A673 (cell line): ENCODE measurements at places on chromosomes 7 and 10. TPM values are rescaled to one million over a fixed set of nuclear protein-coding genes. Genes with fewer than 3 reads are reported as not detected.

GRCh38 chr7:131498237-131498885 is 58.1 kb downstream of the PODXL start:
- H3K36me3 ChIP-seq, result peaks cover 12% of the 10 kb centered on the region
- no peak for DNase-seq
- no peaks in the 10 kb centered on the region for H3K27me3 ChIP-seq
- peaks cover 15% of the 10 kb centered on the region for H3K4me1 ChIP-seq
- no peak overlapping the region for H3K4me3 ChIP-seq

DNA sequence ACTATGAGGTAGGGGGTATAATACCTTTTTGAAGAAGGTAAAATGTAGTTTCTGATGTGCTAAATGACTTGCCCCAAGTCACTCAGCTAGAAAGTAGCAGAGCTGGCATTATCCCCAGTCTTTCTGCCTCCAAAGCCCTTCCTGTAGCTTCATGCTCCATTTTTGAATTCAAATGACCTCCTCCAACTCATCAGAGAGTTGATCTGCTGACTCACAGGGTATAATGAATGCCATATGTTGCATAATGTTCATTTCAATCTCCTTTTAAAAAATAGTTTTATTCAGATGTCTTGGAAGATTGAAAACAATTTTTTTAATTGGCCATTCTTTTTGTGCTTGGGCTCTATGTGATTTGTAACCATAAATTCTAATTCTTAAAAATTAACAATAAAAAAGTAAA is 272.8 kb upstream of the IMMP2L start:
- peaks cover 5% of the 10 kb centered on the region for H3K36me3 ChIP-seq
- no peaks in the 10 kb centered on the region for H3K27me3 ChIP-seq
- H3K4me1 ChIP-seq, result peaks cover 37% of the 10 kb centered on the region

DNA sequence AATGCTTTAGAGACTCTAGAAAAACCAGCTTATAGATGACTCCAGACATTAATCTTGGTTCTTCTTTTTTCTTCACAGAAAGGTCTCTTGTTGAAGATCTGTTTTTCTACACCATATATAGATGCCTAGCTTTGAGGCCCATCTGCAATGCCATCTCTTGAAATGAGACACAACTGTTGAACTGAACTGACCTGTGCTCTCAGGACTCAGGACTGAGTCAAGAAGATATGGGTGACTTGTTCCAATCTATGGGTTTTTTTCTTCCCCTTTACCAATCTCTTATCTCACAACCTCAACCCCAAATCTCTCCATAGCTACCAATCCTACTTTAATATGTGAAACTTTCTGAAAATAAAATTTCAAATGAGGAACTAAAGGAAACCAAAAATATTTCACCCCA is 194.7 kb downstream of the SNX13 start:
- no peak for DNase-seq
- no peak overlapping the region for H3K4me3 ChIP-seq
- no peaks in the 10 kb centered on the region for H3K27me3 ChIP-seq
- H3K4me1 ChIP-seq, result no peaks in the 10 kb centered on the region
- no peak overlapping the region for H3K27ac ChIP-seq

- H3K4me3 ChIP-seq, result no peak overlapping the region
- no peak overlapping the region for H3K27ac ChIP-seq
- no peaks in the 10 kb centered on the region for H3K36me3 ChIP-seq
- H3K4me1 ChIP-seq, result no peaks in the 10 kb centered on the region
- H3K27me3 ChIP-seq, result no peaks in the 10 kb centered on the region
Measured at GRCh38 chr7:106737202-106737562, 76.2 kb upstream of the CCDC71L start.

The NEUROD6 gene
- total RNA-seq, result not detected in 2 replicates
